Caki2 (cell line): ENCODE measurements at places on chromosomes 2 and 18. TPM values are rescaled to one million over a fixed set of nuclear protein-coding genes. Genes with fewer than 3 reads are reported as not detected.

- no peak for DNase-seq
These were observed 4.9 kb downstream of the CYP26B1 start for GRCh38 chr2:72142570-72143440.

- DNase-seq, result no peak
These were observed 43.0 kb downstream of the FBXO48 start for GRCh38 chr2:68423966-68424650.

Gene SPC25
- total RNA-seq, result 32.0 and 52.0 TPM in 2 replicates

GRCh38 chr18:41690332-41691127, 264.5 kb upstream of the PIK3C3 start:
- DNase-seq, result no peak

Gene SPDYA
- 0.10 TPM in 1 of 2 replicates, not detected in the other for total RNA-seq

Gene ESCO1
- total RNA-seq, result 10.0 and 11.8 TPM in 2 replicates

DNA sequence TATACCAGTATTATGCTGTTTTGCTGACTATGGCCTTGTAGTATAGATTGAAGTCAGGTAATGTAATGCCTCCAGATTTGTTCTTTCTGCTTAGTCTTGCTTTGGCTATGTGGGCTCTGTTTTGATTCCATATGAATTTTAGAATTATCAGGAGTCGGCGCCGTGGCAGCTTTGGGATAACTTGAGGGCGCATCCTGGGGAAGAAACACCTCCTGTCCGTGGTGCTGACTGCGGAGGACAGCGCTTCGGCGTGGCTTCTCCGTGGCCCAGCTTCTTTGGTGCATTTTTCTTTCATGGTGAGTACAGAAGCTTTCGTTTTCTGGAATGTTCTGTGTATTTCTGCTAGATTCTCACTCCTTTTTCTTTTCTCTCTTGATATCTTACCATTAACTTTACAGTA, 25.2 kb downstream of the CCDC74A start:
- no peak for DNase-seq

DNA sequence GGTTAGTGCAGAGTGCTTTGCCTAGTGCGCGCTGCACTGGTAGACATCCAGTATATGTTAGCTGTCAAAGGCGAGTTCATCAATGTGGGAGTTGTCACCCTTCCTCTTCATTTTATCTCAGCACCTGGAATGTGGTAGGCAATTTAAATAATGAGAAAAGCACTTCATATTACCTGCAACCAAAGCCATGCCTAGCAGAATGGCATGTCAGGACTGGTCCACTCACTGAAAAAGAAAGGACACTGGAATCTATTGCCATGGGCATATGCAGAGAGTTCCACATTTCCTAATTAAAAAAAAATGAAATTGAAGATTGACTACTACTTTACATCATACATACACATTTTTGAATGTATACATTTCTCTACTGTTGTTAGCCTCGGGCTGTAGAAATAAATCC, 139.6 kb downstream of the PAX3 start:
- no peak for DNase-seq

DNA sequence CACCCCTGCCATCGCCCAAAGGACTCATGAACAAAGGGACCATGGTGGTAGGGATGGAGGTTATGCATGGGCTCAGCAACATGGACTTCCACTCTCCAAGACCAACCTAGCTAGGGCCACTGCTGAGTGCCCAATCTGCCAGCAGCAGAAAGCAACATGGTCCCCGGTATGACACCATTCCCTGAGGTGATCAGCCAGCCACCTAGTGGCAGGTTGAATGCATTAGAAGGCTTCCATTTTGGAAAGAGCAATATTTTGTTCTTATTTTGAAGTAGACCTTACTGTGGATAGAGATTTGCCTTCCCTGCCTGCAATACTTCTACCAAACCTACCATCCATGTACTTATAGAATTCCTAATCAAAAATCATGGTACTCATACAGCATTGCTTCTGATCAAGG, 99.8 kb downstream of the METTL4 start:
- DNase-seq, result no peak

Gene TUBB8B
- not detected in 2 replicates for total RNA-seq

Gene TEKT4
- total RNA-seq, result not detected in 2 replicates

GRCh38 chr2:127313406-127313805, 19.5 kb upstream of the ERCC3 start:
- DNase-seq, result no peak

DNA sequence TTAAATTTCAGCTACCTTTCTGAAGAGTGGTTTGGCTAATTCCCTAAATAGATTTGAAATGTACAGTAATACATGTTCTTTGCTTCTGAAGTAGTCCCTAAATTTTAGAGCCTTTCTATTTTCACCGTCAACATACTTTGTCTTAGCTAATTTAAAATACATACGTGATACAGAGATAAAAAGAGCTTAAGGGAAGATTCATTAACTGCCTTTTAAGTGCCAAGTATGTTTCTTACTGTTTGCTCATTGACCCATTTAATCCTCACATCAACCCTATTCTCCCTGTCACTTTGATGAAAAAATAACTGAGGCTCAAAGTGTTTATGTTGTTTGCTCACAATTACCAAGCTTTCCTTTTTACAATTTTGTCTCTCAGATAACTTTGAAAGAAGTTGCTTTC, 118.6 kb upstream of the CDH7 start:
- no peak for DNase-seq

Gene DNAJB2
- 17.0 and 50.6 TPM in 2 replicates for total RNA-seq

- peak; percentile 30 for DNase-seq
These were observed 71.7 kb downstream of the TPGS2 start for GRCh38 chr18:36757081-36757480.

DNA sequence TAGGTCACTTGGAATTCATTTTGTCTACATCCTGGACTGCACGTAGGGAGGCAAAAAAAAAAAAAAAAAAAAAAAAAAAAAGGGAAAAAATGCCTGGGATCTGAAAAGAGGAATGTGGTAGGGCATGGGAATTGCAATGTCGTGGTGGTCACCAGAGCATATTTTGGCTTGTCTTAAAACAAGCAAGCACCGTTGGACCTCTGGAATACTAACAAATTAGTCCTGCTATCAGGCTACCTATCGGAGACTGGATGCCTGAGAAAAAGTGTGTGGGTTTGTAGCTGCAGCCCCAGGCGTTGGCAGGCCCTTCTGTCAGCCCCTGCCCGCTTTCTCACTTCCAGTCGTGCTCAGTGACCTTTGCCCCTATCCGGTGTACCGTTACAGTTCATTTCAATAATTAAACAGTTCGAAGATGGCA, 588.5 kb upstream of the ZEB2 start:
- peak; percentile 78 for DNase-seq

- DNase-seq, result no peak
These were observed 21.0 kb upstream of the ZBTB7C start for GRCh38 chr18:48430150-48430549.

Gene ICOS
- not detected in 2 replicates for total RNA-seq

DNA sequence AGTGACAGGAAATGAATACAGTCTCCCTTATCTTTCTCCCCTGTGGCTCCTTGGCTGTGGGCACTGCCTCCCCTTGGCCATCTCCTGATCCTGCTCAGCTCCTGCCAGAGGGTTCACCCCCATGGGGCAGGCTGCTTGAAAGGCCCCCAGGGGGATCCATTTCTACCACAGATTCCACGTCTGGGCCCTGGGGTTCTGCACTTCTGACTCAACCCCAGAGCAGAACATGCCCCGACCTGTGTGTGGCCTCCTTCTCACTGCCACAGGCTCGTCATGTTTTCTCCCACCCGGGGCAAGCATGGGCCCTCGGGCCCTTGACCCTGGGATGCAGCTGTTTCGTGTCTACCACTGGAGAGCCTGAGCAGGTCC, 122.2 kb downstream of the ACKR3 start:
- no peak for DNase-seq

GRCh38 chr2:228590681-228591080, 409.2 kb upstream of the SPHKAP start:
- no peak for DNase-seq

- DNase-seq, result peak; percentile 91
These were observed 951.3 kb downstream of the TSN start for GRCh38 chr2:122706757-122707223.

DNA sequence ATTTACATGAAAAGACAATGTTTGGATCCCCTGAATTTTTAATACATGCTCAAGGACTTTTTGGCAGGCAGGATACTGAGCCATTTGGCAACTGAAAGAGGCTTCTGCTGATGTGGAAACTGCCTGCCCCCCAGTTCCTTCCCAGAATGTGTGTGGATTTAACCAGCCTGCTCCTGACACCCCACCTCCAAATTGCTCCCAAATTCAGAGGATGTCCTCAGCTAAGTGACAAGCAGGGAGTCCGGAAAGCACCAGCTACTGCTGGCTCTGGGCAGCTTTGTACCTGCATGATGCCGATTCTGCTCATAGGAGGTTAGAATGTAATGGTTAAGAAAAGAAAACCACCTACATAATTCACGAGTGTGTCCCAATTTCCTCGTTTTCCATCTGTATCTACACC, 197.5 kb downstream of the CDH20 start:
- no peak for DNase-seq

GRCh38 chr2:105786231-105787230, 41.8 kb downstream of the NCK2 start:
- no peak for DNase-seq

Gene RGPD3
- 0.03 and 0.98 TPM in 2 replicates for total RNA-seq

Gene CHRND
- total RNA-seq, result not detected in 2 replicates

GRCh38 chr2:98757904-98758421, 27.0 kb upstream of the MGAT4A start:
- peak; percentile 57 for DNase-seq

GRCh38 chr18:616380-616995, 19.7 kb downstream of the CLUL1 start:
- peak; percentile 10 for DNase-seq

GRCh38 chr2:85588236-85588635, 4.0 kb downstream of the VAMP5 start:
- no peak for DNase-seq

Gene CFAP65
- total RNA-seq, result not detected in 2 replicates

GRCh38 chr2:125167820-125168219, 1142.7 kb downstream of the CNTNAP5 start:
- peak; percentile 4 for DNase-seq

Gene LIMS2
- total RNA-seq, result not detected in 2 replicates

- DNase-seq, result no peak
These were observed 9.3 kb downstream of the RDH14 start for GRCh38 chr2:18551169-18551568.

DNA sequence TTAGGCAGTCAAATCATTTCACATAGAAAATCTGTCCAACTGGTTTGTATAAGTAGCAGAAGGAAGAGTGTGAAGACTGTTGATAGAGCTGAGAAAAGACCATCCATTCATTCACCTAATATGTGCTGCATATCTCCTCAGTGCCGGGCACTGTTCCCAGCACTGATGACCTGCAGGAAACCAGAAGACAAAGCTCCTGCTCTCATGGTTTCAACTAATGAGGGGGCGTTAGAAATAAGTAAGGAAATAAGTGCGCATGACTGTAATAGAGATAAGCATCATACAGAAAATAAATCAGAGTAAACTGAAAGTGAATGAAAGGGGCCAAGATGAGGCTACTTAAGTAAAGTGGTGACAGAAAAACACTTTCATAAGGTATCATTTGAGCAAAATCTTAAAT, 427.5 kb upstream of the CDH20 start:
- DNase-seq, result no peak

DNA sequence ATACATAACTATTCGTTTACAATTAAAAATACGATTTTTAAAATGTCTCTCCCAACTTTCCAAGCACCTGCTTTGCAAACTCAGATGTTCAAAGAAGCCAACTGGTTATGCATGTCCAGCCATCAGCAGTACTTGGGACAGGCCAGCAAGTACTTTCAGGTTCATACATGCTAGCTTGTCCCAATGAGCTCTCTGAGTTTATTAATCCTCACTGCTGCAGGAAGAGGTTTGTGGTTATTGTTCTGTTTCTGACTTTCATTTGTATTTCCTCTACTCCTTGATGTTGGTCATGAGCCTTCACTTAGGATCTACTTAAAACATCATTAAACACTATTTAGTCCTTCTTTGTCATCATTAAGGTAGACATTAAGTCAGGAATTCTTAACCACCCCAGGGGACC, 374.1 kb downstream of the LRATD1 start:
- no peak for DNase-seq

Gene MC2R
- not detected in 2 replicates for total RNA-seq

Gene NTSR2
- total RNA-seq, result not detected in 2 replicates

- DNase-seq, result no peak
These were observed 295.8 kb downstream of the SP3 start for GRCh38 chr2:173669271-173669853.

GRCh38 chr2:213016984-213017351, 134.4 kb downstream of the IKZF2 start:
- no peak for DNase-seq

Gene KIF1A
- 1.2 TPM in 1 of 2 replicates, not detected in the other for total RNA-seq

- DNase-seq, result no peak
These were observed 419 bp upstream of the GPR55 start for GRCh38 chr2:230925443-230925878.

DNA sequence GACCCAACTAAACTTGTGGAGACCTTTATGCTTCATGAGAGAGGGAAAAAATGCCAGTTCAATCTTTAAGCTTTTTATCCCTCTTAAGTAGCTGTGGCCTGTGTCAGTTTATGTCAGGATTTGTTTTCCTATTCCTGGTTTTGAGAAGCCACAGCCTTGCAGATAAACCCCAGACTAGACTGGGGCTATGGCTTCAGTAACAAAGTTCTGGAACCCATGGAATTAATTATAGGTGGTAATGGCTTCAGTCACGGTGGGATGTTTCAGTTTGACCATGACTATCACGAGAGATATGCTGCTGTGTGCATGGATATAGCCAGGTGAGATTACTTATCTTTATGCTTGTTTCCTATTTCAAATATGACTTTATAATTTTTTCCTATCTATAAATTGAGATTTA, 134.8 kb downstream of the RAPGEF4 start:
- no peak for DNase-seq

- DNase-seq, result peak; percentile 46
These were observed 10.2 kb downstream of the RAB10 start for GRCh38 chr2:26043862-26044696.
